Activated T-helper 17 cell treated with anti-CD3 and anti-CD28 coated beads, Interleukin-2, amount 50 U/mL, for 72 hours (primary cell): ENCODE measurements at places on chromosomes 11 and 22.

GRCh38 chr22:26576026-26576680, 13.8 kb downstream of the TPST2 start:
- H3K4me1 ChIP-seq, result peaks cover 37% of the 10 kb centered on the region
- no peaks in the 10 kb centered on the region for H3K27me3 ChIP-seq
- no peak for ATAC-seq

DNA sequence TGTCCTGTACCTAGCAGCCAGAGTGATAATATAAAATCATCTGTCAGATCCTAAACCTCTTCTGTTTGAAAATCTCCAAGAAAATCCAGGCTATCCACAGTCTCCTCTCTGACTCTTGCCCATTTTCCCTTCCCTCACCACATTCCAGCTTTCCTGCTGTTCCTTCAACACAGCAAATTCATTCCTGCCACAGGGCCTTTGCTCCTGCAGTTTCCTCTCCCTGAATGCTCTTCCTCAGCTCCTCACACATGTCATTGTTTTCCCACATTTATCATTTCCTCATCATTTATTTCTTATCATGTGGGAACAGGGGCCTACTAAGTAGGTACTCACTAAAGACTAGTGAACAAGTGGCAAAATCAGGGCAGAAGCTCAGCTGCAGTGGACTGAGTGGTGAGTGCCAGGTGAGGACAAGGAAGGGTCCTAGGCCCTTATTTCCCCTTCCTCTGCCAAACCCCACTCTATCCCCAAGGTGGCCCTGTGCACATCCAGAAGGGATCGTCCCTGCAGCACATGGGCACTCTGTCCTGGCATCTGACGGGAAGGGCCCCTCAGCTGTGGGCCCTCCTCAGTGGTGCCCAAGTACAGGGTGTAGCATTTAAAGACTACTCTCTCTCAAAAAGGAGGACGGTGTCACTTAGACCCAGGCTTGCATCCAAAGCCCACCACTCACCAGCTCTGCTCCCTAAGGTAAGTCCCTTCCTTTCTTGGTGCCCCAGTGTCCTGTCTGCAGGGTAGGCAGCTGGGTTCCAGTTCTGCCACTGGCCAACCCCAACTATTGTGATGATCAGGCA, 2.0 kb downstream of the LRRC32 start:
- peaks cover 5% of the 10 kb centered on the region for H3K36me3 ChIP-seq
- H3K27me3 ChIP-seq, result peaks cover 10% of the 10 kb centered on the region
- no peak for ATAC-seq

DNA sequence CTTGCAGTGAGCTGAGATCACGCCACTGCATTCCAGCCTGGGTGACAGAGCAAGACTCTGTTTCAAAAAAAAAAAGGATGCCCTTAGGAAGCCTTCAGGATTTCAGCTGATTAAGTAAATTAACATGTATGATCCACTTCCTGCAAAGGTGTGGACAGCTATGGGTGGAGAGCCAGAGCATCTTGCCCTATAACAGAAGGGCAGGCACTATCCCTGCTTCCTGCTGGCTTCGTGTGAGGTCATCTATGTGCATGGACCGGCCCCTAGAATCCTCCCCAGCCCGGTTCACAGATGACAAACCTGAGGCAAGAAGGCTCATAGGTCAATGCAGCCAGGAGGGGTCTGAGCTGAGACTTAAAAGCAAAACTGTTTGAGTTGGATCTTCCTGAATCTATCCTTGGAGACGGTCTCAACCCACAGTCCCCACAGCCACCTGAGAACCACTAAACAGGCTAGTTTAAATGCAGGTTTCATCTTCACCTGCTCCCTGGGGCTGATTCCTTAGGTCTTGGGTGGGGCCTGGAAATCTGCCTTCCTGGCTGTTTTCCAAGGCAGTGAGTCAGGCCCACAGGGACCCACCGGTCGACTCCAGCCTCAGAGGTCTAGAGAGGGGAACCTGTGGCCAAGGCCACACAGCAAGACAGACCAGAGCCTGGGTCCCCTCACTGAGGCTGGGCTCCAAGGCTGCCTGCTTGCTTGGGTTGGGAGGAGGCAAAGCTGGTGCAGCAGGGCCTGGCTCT, 55.2 kb upstream of the MPEG1 start:
- peaks cover 10% of the 10 kb centered on the region for H3K4me1 ChIP-seq
- ATAC-seq, result no peak
- no peaks in the 10 kb centered on the region for H3K27me3 ChIP-seq

GRCh38 chr11:128467610-128468041, 119.7 kb downstream of the ETS1 start:
- no peak for ATAC-seq
- H3K36me3 ChIP-seq, result peaks cover 100% of the 10 kb centered on the region
- H3K27me3 ChIP-seq, result no peaks in the 10 kb centered on the region
- peaks cover 91% of the 10 kb centered on the region for H3K4me1 ChIP-seq
- peak overlapping the region; percentile 100 for H3K27ac ChIP-seq

DNA sequence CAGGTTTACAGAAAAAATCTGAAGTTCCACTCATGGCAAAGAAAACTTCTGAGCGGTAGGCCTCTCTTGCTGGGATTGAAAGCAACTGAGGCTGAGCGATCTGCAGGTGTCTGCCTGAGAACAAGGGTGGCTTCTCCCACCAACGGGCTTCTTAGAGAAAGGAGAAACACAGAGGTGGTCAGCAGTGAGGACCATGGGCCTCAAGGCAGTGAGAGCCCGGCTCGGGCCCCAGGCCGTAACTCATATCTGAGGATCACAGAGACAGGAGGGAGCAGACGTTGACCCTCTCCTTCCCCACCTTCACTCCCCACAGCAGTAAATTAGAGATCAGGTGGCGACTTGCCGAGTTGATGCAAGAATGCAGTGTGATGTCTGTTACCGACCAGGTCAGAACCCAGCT, 50.9 kb upstream of the RTL6 start:
- H3K27ac ChIP-seq, result no peak overlapping the region
- ATAC-seq, result no peak
- H3K4me3 ChIP-seq, result no peak overlapping the region

DNA sequence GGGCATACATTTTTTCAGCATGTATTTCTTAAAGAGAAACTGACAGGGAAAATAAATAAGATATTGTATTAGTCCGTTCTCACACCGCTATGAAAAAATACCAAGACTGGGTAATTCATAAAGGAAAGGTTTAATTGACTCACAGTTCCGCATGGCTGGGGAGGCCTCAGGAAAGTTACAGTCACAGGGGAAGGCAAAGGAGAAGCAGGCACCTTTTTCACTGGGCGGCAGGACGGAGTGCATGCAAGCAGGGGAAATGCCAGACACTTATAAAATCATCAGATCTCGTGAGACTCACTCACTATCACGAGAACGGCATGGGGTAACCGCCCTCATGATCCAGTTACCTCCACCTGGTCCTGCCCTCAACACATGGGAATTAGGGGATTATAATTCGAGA, 44.2 kb downstream of the PPFIA1 start:
- peaks cover 47% of the 10 kb centered on the region for H3K36me3 ChIP-seq
- no peaks in the 10 kb centered on the region for H3K27me3 ChIP-seq
- H3K4me3 ChIP-seq, result no peak overlapping the region
- no peak overlapping the region for H3K27ac ChIP-seq
- no peak for ATAC-seq

DNA sequence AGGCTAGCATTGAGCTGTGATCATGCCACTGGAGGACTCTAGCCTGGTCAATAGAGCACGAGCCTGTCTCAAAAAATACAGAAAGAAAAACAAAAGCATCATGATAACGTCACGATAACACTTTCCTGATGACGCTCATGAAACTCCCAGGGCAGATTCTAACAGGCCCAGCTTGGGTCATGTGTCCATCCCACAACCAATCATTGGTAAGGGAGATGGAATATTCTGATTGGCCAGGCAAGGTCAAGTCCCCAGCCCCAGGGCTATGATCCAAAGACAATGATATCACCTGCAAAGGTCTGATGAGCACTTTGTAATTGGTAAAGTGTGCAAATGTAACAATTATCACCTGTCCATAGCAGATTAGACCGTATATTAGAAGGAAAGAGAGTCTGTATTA, 21.5 kb upstream of the DDX6 start:
- no peaks in the 10 kb centered on the region for H3K27me3 ChIP-seq
- no peaks in the 10 kb centered on the region for H3K36me3 ChIP-seq
- no peak overlapping the region for H3K27ac ChIP-seq

GRCh38 chr22:38299770-38300102, 17.5 kb downstream of the CSNK1E start:
- peaks cover 84% of the 10 kb centered on the region for H3K36me3 ChIP-seq
- no peaks in the 10 kb centered on the region for H3K27me3 ChIP-seq
- no peak overlapping the region for H3K27ac ChIP-seq
- H3K4me1 ChIP-seq, result peaks cover 8% of the 10 kb centered on the region
- no peak for ATAC-seq

- peaks cover 72% of the 10 kb centered on the region for H3K36me3 ChIP-seq
- ATAC-seq, result no peak
- H3K27ac ChIP-seq, result no peak overlapping the region
- no peaks in the 10 kb centered on the region for H3K27me3 ChIP-seq
These were observed 22.0 kb upstream of the TFIP11 start for GRCh38 chr22:26534171-26534855.

- ATAC-seq, result no peak
- no peaks in the 10 kb centered on the region for H3K36me3 ChIP-seq
- H3K4me1 ChIP-seq, result peaks cover 14% of the 10 kb centered on the region
- no peaks in the 10 kb centered on the region for H3K27me3 ChIP-seq
These were observed 2.4 kb upstream of the PPFIBP2 start for GRCh38 chr11:7511401-7511800.
